ENCODE measurements at places on chromosomes 4 and X. TPM values are rescaled to one million over a fixed set of nuclear protein-coding genes. Genes with fewer than 3 reads are reported as not detected.

GRCh38 chr4:21802406-21802805, 146.2 kb downstream of the KCNIP4 start:
- peak; percentile 48 for DNase-seq

- DNase-seq, result no peak
Observed at GRCh38 chr4:188975271-188975670, 836.0 kb downstream of the TRIML1 start.

GRCh38 chr4:102687373-102687981, 73.3 kb downstream of the MANBA start:
- peak; percentile 29 for DNase-seq

DNA sequence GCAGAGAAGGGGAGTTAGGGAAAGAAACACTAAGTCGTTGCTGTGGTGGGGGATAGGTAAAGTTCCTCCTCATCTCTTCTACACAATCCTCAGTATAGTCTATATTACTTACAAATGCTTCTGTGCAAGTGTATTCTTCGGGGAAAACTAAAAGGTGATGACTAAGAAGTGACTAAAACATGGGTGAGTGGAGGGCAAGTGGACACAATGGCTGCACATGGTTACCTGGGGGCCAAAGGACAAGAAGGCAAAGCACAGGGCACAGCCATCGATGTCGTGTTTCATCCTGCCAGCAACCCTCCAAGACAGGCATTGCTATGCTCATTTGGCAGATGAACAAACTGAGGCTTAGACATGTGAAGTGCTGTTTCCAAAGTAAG, 35.5 kb upstream of the CCKAR start:
- no peak for DNase-seq

GRCh38 chr4:78667325-78667724, 108.8 kb upstream of the BMP2K start:
- no peak for DNase-seq

DNA sequence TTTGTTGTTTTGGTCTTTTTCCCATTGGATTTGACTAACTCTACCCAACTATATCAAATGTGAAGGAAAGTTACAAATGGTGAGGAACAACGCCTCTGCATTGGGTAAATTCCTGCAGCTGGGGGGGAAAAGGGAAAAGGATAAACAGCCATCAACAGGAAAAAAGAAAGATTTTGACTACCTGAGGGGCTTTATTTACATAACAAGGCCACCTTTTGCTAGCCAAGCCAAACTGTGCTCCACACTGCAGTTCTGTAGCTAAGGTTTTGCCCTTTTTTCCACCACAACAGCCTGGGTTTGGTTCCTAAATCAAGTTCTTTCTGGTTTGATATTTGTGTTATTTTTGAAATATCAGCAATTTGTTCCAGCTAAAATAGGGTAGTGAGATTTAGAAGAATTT, 40.8 kb downstream of the RHOXF2B start:
- no peak for DNase-seq

DNA sequence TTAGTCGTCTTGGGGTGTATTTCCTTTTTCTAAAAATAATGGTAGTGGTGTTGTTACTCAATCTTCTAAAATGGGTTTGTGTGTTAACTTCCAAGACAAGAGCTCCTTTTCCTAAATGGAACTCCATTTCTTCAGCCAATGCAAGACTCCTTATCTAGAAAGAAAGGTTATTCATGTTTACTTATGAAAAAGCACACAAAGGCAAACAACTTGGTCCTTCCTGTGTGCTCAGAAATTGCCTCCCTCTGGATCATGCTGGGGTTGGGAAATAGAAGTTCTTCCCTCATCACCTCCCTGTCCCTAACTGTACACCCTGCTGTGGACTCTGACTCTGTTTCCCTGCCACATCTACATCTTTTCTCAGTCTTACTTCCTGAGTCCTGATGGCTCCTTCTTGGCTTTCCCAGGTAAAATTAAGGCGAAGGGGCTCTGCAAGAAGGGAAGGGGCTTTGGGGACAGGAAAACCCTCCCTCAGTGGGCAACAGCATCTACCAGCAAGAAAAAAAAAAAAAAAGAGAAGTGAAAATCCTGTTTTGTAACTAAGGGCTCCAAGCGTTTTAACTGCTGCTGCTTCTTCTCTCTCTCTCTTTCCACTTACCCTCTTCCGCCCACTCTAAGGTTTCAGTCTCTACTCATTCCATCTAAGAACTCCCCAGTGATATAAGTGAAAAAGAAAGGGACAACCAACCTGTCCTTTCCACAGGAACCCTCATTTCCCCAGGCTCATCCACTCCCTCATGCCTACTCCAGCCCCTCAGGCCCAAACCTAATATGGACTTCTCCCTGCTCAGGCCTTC, 19.8 kb upstream of the TASL start:
- DNase-seq, result no peak

The GATB gene
- total RNA-seq, result 15.5 TPM

GRCh38 chr4:47315346-47315745, 148.2 kb downstream of the COMMD8 start:
- DNase-seq, result peak; percentile 3

The ARHGEF9 gene
- 10.8 TPM for total RNA-seq

The SLC49A3 gene
- 7.1 TPM for total RNA-seq

DNA sequence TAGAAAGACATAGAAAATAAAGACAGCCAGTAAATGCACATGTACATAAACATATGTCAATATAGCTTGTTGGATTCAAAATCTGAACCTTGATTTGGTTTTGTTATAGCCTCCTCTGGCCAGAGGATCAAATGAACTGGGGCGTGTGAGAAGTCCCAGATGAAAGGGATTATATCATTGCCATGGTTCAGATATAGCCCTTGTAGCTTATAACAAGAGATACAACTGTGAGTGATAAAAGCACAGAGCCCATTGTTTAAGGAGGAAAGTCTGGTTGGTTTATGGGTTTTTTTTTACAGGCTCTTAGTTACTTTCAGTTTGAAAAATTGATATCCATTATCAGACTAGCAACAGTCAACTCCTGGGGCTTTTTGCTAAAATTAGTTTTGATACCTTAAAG, 101.7 kb upstream of the GLRA2 start:
- DNase-seq, result no peak

- no peak for DNase-seq
Observed at GRCh38 chr4:37066159-37066558, 178.4 kb upstream of the NWD2 start.

GRCh38 chr4:113496698-113497097, 264.8 kb downstream of the CAMK2D start:
- DNase-seq, result no peak

GRCh38 chr4:68591204-68591603, 15.1 kb upstream of the UGT2B17 start:
- DNase-seq, result no peak

- no peak for DNase-seq
Observed at GRCh38 chrX:14508025-14508690, 21.2 kb upstream of the GLRA2 start.

GRCh38 chrX:13703135-13703534, 14.2 kb downstream of the RAB9A start:
- no peak for DNase-seq

DNA sequence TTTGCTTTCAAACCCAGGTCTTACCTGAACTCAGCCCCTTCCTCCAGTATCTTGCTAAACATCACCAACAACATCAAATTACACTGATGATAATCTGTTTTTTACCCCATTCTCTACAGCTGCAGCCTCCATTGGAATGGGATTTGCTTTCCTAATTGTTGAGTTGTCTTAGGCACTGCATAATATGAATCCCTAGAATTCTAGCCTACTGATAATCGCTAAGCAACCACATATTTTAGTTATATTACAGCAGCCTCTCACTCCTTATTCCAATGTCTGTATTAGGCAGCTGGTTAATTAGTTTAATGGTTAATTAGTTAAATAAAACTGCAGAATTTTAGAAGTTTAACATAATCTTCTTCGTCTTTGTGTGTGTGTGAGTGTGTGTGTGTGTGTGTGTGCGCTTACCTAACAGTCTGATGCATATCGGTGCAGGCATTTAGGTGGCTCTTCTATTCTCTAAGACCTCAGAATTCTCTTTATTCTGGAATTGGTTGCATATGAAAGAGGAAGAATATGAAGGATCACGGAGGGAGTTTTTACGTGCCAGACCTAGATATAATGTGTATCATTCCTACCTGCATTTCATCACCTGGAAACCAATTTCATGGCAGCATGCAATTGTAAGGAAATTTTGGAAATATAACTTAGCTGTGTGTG, 5.3 kb upstream of the COMMD8 start:
- peak; percentile 37 for DNase-seq

DNA sequence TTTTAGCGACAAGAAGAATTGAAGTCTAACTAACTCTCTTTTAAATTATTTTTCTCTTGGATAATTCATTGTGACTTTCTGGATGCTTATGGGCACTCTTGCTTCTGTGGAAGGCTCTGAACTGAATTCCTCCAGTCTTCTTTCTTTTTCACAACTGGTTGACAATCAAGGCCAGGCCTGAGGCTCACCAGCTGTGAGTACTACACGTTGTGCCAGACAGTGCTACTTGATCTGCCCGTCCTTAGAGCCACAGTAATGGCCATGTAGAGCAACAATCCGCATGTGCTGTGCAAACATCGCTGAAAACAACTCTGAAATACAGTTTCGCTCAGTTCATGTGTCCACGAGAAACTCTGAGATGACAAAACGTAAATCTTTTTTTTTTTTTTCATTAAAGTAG, 1336.3 kb upstream of the AGA start:
- DNase-seq, result no peak

GRCh38 chr4:106627051-106627450, 258.5 kb upstream of the GIMD1 start:
- no peak for DNase-seq

DNA sequence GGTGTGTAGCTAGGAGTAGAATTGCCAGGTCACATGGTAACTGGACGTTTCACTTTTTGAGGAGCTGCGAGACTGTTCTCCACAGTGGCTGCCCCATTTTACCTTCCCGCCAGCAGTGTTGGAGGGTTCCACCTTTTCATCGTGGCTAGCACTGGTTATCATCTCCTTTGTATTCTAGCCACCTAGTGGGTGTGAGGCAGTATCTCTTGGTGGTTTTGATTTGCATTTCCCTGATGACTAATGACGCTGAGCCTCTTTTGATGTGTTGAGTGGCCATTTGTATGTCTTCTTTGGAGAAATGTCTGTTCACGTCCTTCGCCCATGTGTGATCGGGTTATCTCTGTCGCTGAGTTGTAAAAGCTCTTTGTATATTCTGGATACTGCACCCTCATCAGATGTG, 10.6 kb downstream of the ABCD1 start:
- DNase-seq, result no peak

The OCIAD2 gene
- 12.6 TPM for total RNA-seq

DNA sequence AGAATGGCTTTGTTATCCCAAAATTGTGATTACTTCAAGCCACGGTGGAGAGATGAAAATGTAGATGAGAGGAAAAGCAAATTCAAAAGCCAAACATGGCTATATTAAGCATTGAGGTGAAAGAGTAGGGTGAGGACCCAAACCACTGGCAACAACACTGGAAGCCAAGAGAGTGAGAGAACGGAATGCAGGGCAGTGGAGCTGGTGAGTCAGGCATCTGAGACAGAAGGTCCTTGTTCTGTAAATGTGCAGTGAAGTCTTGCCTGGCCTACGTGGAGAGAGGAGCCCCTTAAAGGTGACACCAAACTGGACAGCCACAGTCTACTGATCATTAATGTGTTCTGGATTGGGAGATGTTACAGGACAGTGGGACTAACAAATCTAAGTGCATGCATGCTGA, 22.8 kb upstream of the SEC24B start:
- no peak for DNase-seq

DNA sequence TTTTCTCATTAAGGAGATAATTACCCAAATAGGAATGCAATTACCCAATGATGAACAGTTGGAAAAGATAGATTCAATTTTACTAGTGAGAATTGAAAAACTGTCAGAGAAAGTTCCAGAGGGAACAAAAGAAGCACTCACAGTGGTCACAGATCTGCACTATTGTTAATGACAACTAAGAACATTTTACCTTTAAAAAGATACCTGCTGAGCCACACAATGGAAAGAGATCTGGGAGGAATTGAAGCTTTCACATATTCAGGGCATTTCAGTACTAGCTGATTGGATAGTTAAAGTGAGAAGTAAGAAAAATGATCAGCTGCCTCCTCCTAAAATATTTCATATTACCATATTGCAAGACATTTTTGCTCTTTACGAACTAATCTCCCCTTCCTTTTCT, 1822.2 kb downstream of the STIM2 start:
- no peak for DNase-seq

The DRP2 gene
- total RNA-seq, result 2.6 TPM

The COX18 gene
- 36.3 TPM for total RNA-seq

DNA sequence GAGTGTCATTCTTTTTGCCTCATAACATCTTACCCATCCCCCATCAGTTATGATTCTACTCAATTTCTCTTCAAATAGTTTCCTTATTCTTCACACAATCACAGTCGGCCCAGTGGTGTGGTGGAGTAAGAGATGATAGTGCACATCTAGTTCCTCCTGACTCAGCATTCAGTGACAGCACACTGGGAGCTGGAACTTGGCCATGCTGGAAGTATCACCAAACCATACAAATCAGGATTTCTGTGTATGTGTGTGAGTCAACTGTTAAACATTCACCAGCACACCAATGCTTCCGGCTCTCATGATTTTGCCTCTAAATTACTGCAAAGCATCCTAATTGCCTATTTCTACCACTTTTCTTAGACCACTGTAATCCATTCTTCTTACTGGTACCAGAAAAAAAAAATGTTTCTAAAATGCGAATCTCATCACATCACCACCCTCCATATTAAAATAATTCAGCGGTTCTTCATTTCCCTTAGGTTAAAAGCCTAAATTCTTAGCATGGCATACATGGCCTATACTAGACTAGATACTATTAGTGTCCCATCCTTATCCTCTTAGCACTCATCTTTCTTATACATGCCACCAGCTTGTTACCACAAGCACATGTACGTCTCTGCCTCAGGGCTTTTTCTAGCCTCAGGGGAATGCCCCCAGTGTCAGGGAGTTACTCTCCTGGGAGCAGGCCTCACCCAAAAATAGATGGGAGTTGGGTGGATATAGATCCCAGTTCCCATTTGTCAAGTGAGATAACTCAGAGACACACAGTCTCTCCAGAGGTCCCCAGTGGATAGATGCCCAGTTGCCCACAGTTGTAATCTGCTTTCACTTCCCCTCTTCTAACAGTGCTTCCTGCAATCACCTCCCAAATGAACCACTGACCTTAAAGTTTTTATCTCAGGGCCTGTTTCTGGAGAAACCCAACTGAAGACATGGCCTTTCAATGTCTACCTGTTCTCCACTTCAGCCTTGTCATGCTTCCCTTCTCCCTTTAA, 49.2 kb upstream of the DDX53 start:
- DNase-seq, result peak; percentile 66

DNA sequence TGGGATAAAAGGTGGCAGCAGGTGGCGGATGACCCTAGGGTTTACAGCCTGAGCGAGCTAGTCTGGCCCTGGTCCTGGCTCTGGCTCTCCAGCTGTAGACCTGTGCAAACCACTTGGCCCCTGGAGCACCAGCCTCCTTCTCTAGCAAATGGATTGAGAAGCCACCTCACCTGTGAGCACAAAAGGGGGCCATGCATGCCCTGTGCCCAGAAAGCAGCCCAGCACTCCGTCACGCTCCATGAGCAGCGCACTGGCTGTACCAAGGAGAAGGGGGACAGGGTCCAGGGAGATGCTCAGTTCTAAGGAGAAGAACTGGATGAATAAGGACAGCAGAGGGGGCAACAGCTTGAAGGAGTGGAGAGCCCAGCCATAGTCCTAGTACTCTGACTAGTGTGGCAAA, 46.9 kb upstream of the C4orf50 start:
- DNase-seq, result no peak

- DNase-seq, result peak; percentile 94
Observed at GRCh38 chr4:3108211-3108610, 33.7 kb downstream of the HTT start.

GRCh38 chr4:148065075-148065474, 333.2 kb downstream of the ARHGAP10 start:
- peak; percentile 92 for DNase-seq
